Panc1 (cell line): ENCODE measurements at places on chromosomes 11 and 22. TPM values are rescaled to one million over a fixed set of nuclear protein-coding genes. Genes with fewer than 3 reads are reported as not detected.

DNA sequence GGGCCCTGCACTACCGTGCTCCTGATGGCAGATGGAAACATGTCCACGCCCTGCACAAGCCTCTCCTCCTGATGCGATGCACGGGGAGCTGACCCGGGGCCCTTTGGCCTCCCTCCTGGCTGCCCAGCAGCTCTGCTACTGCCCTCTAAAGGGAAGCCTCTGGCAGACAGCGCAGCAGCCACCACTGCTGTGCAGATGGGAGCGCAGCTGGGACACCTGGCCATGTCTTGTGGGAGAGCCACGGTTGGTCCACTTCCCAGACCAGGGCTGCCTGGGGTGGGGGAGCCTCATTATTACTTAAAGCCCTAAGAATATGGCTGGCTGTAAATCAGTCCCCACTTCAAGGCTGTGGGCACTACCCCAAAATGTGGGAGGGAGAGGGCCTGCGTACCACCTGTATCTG is 38.3 kb downstream of the TBX1 start:
- DNase-seq, result no peak
- H3K4me1 ChIP-seq, result no peaks in the 10 kb centered on the region; the same call in 1 of the 2 replicates
- H3K4me3 ChIP-seq, result no peak overlapping the region
- no peaks in the 10 kb centered on the region for H3K36me3 ChIP-seq

DNA sequence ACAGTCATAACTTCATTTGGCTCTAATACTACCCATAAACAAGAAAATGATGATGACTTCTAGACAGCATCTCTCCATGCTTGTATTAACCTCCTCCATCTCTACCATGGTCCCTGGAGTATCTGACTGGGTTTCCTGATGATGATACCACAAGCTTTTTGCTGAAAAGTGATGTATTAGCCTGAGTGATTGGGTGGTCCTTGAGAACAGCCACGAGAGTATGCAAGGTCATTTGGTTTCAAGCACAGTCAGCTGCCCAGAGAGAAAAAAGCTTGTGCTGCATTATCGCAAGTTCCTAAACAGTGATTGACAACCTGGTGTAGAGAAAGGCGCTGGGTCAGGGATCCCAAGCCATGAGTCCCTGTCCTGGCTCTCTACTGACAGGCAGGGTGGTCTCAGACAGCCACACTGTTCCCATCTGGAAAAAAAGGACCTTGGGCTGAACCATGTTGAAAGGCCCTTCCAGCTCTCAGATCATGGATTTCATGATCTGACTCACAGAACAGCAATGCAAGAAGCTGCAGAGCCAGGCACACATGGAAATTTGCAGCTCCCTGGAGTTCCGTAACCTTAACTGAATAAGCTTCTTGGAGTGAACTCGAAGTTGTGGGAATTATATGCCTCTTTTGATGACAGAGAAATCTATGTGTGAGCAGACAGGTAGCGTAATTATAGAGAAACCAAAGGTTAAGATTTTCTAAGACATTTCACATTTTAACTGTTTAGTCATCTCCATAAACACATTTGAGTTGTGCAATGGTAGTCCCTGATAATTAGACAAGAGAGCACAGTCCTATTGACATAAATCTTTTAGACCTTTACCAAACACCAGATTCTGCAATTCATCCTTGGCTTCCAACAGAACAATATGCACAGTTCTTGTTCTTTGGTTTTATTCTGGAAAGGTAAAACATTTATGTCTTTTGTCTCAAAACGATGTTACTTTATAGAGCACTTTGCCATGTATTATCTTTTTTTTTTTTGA is 54.1 kb upstream of the UBASH3B start:
- DNase-seq, result no peak
- H3K4me3 ChIP-seq, result no peak overlapping the region
- H3K4me1 ChIP-seq, result no peaks in the 10 kb centered on the region

DNA sequence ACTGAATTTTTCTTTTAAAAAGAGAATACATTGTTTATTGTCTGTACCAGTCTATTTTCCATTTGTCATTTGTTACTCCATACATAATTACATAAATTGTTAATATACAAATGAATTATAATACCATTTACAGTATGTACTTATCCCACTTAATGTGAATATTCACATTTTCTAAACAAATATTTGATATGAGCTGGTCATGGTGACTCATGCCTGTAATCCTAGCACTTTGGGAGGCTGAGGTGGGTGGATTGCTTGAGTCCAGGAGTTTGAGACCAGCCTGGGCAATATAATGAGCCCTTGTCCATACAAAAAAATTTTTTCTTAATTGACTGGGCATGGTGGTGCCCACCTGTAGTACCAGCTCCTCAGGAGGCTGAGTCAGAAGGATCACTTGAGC is 6.8 kb downstream of the SC5D start:
- no peak overlapping the region for H3K27ac ChIP-seq
- peaks cover 9% of the 10 kb centered on the region; the same call in 1 of the 2 replicates for H3K4me1 ChIP-seq
- H3K36me3 ChIP-seq, result peaks cover 9% of the 10 kb centered on the region
- H3K27me3 ChIP-seq, result no peaks in the 10 kb centered on the region
- no peak for DNase-seq

APOA5 gene
- 0.39 TPM for total RNA-seq

DNA sequence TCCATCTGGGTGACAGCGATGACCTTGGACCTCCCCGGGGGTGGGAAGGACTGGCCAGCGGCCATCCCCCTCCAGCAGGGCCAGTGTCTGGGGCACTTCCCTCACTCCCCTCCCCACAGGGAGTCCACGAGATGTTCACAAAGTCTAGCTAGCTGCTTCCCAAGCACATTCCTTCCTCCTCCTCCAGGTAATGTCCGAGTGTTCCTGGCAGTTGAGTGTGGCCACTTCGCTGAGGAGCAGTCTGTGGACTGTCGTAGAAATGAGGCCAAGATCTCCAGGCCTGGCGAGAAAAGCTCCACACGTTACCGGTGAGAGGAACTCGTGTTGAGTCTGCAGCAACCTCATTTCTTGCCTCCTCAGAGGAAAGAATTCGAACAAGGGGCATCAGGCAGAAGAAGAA is 425.5 kb downstream of the BRD1 start:
- H3K27ac ChIP-seq, result no peak overlapping the region
- H3K4me3 ChIP-seq, result no peak overlapping the region
- DNase-seq, result no peak
- H3K36me3 ChIP-seq, result no peaks in the 10 kb centered on the region

SEPTIN3 gene
- 3.9 TPM for total RNA-seq

MYRF gene
- 2.8 TPM for total RNA-seq

GRCh38 chr11:68845351-68846002 is 3.8 kb upstream of the CPT1A start:
- H3K4me3 ChIP-seq, result no peak overlapping the region
- H3K27ac ChIP-seq, result no peak overlapping the region
- H3K36me3 ChIP-seq, result no peaks in the 10 kb centered on the region
- DNase-seq, result no peak

- no peak overlapping the region for H3K27ac ChIP-seq
- no peaks in the 10 kb centered on the region for H3K36me3 ChIP-seq
- no peak overlapping the region for H3K4me3 ChIP-seq
- H3K27me3 ChIP-seq, result peaks cover 3% of the 10 kb centered on the region; the same call in 1 of the 2 replicates
- H3K4me1 ChIP-seq, result no peaks in the 10 kb centered on the region
These were observed 9.3 kb downstream of the SLC37A2 start for GRCh38 chr11:125072218-125072960.

- H3K4me3 ChIP-seq, result no peak overlapping the region
- no peaks in the 10 kb centered on the region for H3K36me3 ChIP-seq
- no peak overlapping the region; the same call in 1 of the 2 replicates for H3K27ac ChIP-seq
- no peak for DNase-seq
- peaks cover 24% of the 10 kb centered on the region for H3K4me1 ChIP-seq
- H3K27me3 ChIP-seq, result no peaks in the 10 kb centered on the region
These were observed 18.1 kb downstream of the PACSIN2 start for GRCh38 chr22:42996646-42997365.

DNA sequence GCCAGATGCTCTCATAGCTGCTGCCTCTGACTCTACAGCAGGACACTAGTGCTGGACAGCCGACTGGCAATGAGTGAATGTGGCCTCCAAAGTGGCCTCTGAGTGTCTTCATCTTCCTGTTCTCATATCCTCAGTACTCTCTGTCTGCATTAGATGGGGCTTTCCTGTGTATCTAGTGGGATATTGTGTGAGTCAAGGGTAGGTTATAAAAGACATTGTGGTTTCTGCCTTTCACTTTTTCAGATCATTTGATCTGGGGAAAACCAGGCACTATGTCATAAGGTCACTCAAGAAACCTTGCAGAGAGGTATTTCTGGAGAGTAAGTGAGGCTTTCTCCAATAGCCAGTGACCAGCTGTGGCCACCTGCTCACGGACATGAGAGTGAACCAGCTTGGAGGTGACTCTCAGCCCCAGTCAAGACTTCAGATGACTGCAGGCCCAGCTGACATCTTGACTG is 333.6 kb upstream of the NCAM1 start:
- no peak overlapping the region for H3K4me3 ChIP-seq
- H3K36me3 ChIP-seq, result no peaks in the 10 kb centered on the region

MUC6 gene
- 0.49 TPM for total RNA-seq
